ENCODE measurements at places on chromosomes 11 and 22.

DNA sequence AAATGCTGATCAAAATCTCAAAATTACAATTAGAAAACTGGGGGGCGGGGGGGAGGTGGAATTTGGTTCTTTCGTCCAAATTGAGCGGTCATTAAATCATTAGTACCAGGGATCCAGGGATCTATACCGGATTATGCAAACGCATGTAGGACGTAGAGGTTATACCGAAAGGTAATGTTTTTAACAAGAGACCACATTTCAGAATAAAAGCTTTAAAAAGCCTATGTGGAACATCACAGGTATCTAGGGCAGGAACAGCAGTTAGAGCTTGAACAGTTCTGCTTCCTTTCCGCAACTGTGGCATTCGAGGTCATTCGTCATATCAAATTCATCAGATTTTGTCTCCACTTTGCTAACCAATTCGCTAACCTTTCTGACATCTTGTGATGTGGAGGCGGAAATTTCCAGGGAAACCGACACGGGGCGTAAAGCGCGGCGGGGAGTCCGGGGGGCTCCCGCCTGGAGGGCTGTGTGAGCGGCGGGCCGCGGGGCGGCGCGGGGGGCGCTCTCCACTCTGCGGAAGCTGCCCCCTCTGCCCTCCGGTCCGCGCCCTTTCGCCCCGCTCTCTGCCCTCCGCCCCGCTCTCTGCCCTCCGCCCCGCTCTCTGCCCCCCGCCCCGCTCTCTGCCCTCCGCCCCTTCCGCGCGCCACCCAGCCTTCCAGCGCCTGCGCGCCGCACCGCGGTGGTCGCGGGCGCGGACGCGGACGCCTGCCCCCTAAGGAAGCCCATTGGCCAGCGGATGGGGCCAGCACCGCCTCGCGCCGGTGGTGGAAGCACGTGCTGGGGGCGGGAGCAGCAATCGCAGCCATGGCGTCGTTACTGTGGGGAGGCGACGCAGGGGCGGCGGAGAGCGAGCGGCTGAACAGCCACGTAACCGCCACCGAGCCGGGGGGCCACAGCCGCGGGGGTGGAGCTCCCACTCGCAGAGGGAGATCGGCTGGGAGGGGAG, at the start of gene DDX25:
Gene DDX25 (plus strand): TSS at position 798 of the 949 bp plus-strand sequence. CDS start 10 bp downstream, at position 808.
- DNase-seq, result no peak

DNA sequence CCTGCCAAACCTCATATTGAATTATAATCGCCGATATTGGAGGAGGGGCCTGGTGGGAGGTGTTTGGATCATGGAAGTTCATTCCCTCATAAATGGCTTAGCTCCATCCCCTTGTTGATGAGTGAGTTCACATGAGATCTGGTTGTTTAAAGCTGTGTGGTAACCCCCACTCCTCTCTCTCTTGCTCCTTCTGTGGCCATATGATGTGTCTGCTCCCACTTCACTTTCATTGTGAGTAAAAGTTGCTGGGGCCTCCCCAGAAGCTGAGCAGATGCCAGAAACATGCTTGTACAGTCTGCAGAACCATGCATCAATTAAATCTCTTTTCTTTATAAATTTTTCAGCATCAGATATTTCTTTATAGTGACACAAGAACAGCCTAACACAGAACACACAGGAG, 929.0 kb upstream of the FAT3 start:
- DNase-seq, result peak; percentile 66

GRCh38 chr11:117482881-117483280, 155.2 kb downstream of the CEP164 start:
- no peak for DNase-seq

DNA sequence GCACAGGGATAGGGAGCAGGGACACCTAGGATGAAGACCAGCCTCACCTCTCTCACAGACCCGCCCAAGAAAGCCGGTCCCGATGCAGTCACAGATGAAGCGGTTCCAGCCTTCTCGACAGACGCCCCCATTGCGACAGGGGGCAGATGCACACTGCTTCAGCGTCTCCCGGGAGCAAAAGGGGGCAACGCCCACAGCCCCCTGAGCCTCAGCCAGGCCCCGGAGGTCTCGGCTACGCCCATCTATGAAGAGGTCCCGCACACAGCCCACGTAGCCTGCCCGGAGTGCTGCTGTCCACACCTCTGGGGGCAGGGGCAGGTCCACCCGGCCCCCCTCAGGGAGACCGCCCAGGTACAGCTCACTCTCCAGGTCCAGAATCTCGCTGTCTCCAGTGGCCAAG, 62.3 kb downstream of the NRXN2 start:
- DNase-seq, result no peak

- no peak for DNase-seq
These were observed 64.2 kb downstream of the NFAM1 start for GRCh38 chr22:42367980-42368378.

GRCh38 chr11:102771351-102771750, 9.1 kb downstream of the MMP10 start:
- DNase-seq, result no peak

DNA sequence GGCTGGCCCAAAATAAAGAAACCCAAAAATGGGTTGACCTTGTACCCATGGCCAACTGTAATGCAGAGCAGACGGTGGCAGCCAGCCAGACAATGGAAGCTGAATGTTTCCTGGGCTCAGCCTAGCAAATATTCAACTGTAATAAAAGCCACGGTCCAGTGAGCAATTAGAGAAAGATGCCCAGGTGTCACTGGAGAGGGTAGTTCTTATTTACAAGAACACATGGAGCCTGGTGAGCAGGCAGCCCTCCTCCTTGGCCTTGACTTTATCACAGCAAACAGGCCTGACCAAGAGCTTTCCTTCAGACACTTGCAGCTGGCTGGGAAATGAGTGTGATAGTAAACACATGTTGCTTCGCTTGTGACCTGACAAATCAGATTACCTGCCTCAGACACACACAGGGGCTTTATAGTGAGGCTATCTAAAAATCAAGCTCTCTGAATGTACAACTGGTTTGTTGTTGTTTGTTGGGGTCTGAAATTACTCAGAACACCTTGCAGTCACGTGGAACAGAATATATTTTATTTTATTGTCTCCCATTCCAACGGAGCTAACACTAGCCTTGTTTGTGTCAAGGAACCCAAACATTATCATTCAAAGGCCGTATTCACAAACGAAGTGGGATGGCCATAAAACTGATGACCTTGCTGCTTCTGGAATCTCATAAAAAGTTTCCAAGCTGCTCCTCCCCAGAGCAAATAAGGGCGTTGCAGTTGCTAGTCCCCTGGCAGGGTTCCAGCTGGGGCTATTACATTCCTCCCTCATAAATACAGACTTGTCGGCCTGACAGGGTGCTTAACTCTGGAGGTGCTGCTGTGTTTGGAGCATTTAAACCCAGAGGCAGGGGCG, 161.1 kb downstream of the BBOX1 start:
- peak; percentile 94 for DNase-seq

- no peak for DNase-seq
These were observed 2.5 kb upstream of the TPST2 start for GRCh38 chr22:26592421-26592891.

- DNase-seq, result no peak
These were observed 37.2 kb downstream of the GRIK4 start for GRCh38 chr11:120548682-120549209.

DNA sequence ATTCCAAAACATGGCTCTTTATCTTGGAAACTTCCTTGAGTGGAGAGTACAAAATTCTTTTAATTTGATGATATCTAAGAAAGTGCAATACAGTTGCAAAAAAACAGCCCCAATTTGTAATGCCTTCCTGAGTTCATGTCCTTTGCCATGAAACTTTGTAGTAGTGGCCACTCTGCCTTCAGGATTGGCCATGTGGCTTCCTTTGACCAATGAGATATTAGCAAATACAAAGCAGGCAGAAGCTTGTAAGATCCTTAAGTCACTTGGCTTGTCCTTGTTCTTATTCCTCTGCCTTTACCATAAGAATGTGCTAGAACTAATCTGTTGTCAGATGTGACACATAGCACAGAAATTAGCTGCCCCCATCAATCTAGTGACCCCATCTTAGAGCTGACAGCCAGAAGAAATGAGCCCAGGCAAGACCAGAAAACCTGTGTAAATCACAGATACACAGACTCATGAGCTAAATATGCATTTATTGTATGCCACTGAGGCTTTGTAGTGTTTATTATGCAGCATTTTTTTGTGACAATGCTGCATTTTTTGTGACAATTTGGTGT, 29.8 kb upstream of the BLID start:
- peak; percentile 67 for DNase-seq

- DNase-seq, result no peak
These were observed 12.8 kb upstream of the ST14 start for GRCh38 chr11:130146796-130147195.

DNA sequence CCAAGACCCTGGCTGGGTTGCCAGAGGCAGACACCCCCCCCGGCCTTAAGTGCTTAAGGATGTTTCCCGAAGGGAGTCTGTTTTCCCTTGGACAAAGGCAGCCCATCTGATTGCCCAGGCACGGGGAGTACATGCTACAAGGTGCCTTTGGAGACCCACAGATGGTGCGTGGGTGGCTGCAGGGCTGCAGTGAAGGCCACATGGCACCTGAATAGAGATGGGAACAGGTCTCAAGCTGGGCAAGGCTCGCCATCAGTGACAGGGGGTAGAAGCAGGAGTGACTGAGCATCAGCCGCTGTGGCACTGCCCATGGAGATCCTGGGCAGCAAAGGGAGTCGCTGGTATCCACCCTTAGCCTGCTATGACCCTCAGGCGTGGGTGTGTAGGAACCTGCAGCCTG, 2.4 kb downstream of the RTL6 start:
- no peak for DNase-seq

GRCh38 chr11:70306586-70307033, 36.1 kb downstream of the PPFIA1 start:
- no peak for DNase-seq

DNA sequence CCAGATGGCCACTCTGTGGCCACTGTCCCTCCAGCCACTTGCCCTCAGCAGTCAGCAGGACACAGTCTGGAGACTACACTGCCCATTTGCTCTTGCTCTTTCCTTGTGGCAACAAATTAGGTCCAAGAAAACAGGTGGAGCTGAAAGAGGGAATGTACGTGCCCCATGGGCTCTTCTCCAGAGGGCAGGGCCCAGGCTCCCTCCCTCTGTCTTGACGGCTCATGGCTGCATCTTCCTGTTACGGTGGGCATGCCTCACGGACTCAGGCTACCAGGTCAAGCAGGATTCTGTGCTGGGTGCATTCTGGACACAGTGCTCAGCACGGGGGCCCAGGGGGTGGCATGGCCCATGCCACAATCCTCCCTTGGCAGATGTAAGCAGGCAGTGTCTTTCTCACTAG, 71.3 kb downstream of the MED15 start:
- no peak for DNase-seq

GRCh38 chr11:11528986-11529385, 92.8 kb downstream of the GALNT18 start:
- no peak for DNase-seq

- peak; percentile 62 for DNase-seq
These were observed at the start of gene PHETA2 for GRCh38 chr22:42074132-42074811. TSS of gene PHETA2 (plus strand) at chr22:42074248. CDS start at chr22:42077294, 3,046 bp downstream.

DNA sequence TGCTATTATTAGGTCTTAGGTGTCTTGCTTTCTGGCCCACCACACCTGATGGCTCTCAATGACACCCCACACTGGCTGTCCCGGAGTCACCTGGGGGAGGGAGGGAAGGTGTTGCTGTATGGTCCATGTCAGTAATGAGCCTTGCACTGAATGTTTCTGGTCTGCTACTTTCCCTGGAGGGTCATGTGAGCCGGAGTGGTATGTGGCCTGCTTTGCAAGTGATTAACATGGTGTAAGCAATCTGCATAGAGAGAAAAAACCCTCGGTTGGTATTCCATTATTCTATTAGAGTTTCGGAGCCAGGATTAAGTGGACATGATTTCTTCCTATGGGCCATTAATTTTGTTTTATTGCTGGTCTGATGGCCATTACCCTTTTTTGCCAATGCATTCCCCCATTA, 63.9 kb downstream of the PKNOX2 start:
- no peak for DNase-seq

DNA sequence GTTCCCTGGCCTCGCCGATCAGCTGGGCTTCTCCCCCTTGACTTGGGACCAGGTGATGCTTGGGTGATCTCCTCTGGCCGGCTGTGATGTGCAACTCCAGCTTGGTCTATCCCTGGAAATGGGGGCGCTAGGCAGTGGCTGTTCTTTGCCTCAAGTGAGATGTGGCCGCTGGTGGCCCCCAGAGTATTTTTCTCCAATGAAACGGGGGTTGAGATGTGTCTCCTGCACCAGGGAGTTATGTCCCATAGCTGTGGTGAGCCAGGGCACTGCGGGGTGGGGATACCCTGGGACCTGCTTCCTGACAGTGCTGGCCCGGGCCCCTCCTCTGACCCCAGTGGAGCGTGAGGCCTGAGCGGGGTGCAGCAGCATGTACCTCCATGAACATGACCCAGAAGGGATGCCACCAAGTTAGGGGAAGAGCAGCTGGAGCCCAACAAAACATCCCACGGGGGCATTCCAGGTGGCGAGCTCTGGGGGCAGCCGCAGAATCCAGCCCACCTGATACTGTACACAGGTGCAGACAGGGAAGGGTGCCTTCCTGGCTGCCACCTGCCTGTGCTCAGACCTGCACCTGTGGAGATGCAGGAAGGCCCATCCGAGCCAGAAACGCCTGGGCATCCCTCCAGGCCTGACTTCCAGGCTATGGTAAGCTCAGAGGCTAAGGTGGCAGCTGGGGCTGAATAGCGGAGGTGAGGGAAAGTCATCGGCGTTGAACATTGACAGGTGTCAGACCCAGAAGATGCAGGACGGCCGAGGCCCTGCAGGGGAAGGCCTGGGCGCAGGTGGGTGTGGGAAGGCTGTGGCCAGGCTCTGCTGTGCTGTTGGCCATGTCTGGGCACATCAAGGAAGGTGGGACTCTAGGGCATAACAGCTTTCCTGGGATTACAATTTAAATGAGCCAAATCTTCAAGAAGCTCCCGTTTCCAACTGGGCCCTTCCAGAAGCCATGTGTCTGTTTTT, 97.3 kb downstream of the CTTN start:
- DNase-seq, result no peak

GRCh38 chr11:57426439-57426928, 437 bp downstream of the SLC43A3 start:
- no peak for DNase-seq

DNA sequence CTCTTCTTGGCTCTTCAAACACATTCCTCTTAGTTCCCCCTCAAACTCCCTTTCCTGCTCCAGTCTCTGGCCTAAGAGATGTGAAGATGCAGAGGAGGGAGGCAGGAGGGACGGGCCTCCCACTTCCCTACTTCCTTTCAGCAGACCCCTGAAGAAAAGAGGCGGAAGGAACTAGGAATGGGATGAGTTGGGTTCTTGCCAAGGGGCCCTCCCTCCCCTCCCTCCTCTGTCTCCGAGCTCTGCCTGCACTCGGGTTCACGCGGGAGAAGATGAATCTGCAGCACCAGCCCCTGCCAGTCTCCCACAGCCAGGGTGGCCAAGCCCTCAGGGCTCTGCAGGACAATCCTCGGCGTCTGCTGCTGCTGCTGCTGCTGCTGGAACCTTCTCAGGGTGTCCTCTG, 24.3 kb upstream of the PKNOX2 start:
- no peak for DNase-seq

DNA sequence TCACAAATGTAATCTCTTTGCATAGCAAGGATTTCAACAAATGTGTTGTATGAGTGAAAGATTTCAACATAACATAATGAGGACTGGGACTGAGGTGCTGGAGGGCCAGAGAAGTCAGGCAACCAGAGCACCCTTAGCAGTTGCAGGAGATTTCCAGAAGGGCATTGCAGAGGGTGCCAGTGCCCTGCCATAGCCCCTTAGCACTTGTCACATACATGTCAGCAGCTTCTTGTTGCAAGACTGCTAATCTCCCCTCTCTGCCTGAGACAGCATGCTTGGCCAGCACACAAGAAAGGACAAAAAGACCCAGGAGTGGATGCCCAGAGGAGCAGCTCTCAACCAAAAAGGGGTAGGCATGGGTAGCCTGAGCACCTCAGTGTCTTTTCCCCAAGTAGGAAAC, 43.2 kb downstream of the BBOX1 start:
- DNase-seq, result no peak
